SW 1271 (cell line): ENCODE measurements at places on chromosomes 13 and 19.

GRCh38 chr13:44840131-44840530 lies 149.1 kb downstream of the NUFIP1 start:
- DNase-seq, result no peak

GRCh38 chr19:54390942-54391577 lies 24.2 kb upstream of the TTYH1 start:
- no peak for DNase-seq

GRCh38 chr19:47093254-47093653 lies 20.3 kb downstream of the ZC3H4 start:
- no peak for DNase-seq

DNA sequence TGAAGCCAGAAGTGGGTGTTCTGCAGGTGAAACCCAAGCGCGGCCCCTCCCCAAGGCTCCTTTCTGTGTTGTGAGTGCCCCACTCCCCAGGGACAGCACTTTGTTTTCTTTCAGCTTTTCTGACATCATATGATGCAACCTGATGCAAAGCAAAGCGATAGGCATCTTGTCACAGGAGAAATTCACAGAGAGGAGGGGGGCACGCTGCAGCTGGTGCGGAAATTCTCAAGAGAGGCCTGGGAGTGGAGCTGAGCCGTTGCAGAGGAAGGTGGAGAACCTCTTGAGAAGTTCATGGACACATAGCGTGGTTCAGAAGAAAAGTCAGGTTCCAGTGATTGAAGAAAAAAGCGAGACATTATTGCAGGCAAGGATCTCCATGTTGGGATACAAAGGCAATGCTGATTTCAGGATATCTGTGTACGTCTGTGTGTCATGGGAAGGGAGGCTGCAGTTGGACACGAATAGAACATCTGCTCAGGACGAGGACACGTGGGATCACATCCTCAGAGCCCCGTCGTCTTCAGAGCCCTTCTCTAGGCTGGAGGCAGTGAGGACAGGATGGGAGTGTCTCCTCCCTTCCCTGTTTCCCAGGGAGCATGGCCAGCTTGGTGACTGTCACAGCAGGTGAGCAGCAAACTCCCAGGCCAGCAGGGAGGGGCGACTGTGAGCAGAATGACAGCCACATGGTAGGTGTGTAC lies 79.2 kb downstream of the IRS2 start:
- no peak for DNase-seq

GRCh38 chr19:16143399-16144215 lies at the start of gene HSH2D:
Gene HSH2D (plus strand): TSS chr19:16143685. CDS start chr19:16148751, 5,066 bp downstream.
- DNase-seq, result no peak

GRCh38 chr13:65504213-65504612 lies 1725.9 kb downstream of the PCDH9 start:
- DNase-seq, result no peak

GRCh38 chr13:32010136-32010535 lies 21.4 kb upstream of the FRY start:
- no peak for DNase-seq
